ENCODE measurements at places on chromosomes 4 and X.

GRCh38 chr4:1579001-1579900, 104.9 kb downstream of the FAM53A start:
- no peak for DNase-seq

DNA sequence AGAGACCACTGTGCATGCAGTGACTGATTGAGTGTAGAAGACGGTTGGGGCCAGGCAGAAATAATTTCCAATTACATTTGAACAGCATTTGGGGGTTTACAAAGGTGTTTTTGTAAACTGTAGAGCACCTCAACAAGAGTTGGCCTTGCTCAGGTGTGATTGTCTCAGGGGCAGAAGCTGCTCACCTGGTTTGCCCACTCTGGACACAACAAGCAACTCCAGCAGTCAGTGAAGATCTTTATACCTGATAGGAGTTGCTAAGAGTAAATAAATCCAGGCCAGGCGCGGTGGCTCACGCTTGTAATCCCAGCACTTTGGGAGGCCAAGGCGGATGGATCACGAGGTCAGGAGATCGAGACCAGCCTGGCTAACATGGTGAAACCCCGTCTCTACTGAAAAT, 221.3 kb downstream of the RAB28 start:
- DNase-seq: no peak

DNA sequence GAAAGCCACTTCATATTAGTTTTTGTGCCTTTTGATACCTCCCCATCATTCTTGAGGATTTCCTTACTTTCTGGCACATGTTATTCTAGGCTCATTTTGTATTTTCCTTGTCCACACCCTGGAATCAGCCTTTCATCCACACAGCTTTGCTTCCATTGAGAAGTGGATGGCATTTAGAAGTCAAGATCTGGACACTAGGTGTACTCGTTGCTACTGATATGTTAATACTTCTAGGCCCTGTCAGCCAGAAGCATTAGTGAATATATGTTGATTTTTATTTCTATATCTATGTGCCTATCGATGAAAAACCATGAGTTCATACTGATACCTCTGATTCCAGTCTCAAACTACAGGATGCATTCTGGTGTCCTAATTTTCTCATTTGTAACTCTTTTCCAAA, 73.2 kb downstream of the ARHGAP24 start:
- no peak for DNase-seq

DNA sequence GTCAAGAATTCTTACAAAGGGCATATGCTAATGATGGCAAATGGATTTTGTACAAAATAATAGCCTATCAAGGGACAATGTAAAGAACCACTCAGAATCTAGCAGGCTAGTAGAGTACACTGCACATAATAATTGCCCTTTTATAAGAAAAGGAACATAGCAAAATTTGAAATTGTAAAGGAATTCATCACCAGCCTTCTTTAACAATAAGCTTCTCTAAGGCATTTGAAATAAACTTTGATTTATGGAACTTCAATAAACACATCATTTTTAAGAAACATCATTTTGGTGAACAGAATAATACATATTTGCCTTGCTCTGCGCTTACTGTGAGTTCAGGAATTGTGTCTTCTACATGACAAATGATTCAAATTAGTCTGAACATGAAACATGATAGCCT, 9.7 kb upstream of the ATP10D start:
- no peak for DNase-seq

DNA sequence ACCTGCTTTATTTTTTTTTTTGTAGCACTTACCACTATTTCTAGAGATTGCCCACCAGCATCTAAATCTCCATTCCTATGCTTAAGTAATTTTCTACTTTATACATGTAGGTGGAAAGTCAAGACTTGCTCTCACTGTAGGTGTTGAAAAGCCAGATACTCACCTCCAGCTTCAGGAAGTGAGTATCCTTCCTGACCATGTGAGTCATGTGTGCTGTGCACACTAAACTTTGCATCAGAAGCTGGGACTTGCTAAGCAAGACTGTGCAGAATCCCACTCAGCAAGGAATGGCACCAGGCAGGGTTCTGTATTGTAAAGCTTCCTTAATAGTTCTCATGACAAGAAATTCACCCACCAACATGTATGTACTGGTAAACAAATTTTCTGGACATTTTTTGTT, 151.8 kb downstream of the POU4F2 start:
- no peak for DNase-seq

GRCh38 chr4:140099983-140100382, 54.0 kb downstream of the MAML3 start:
- DNase-seq: no peak

- DNase-seq: no peak
These were observed 22.6 kb downstream of the SYNPO2 start for GRCh38 chr4:118911238-118911703.

DNA sequence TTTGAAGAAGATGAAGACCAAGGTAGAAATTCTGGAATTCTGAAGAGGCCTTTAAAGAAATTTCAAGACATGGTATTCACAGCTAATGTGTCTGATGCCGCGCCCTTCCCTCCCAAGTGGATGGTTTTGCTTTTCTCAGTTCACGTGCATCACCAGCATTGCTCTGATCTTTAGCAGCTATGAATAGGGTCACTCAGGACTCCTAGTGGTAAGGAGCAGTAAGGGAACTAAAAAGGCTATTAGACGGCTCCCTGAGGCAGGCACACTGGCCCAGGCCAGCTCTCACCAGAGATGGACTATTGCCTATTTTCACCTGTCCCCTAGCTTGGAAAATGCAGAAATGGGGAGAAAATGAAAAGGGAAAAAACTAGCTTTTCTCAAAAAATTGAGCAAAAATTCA, 447.5 kb upstream of the RASGEF1B start:
- no peak for DNase-seq

GRCh38 chrX:48458711-48459110, 11.3 kb downstream of the SLC38A5 start:
- DNase-seq: no peak

DNA sequence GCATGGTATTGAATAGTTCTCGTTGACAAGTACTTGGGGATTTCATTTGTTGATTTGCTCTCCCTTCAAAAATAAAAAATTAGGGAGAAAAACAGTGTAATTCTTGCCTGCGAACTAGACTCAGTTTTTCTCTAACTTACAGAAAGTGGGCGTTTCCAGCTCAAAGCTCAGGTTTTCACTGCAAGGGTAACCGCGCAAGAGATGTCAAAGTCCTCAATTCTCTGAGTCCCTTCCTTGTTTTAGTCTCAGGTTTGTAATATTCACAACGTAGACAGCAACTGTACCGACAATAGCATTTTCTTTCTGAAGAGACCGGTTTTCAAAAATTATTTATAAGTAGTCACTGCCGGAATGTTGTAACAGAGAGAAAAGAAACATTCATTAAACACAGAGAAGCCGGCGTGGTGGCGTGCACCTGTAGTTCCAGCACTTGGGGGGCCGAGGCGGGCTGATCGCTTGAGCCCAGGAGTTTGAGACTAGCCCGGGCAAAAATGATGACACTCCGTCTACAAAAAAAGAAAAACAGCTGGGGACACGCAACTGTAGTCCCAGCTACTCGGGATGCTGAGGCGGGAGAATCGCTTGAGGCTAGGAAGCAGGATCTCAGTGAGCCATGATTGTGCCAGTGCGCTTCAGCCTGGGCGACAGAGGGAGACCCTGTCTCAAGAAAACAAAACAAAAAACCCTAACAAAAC, 774 bp downstream of the ZCCHC4 start:
- no peak for DNase-seq

DNA sequence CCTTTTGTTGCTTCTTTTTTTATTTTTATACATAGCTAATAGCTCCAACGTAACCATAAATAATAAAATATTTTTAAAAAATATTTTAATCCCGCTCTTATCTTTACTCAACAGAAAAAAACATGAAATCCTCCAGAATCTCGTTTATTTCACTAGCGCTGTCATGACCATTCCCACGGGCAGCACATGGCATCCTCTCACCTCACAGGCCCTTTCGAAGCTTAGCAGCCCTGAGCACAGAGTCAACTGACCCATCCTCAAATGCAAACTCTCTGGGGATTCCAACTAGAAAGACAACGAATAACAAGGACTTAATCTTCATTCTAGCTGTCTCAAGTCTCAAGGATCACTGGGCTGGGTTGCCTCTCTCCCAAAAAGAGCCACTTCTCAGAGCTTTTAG, 285.9 kb upstream of the PPARGC1A start:
- no peak for DNase-seq

DNA sequence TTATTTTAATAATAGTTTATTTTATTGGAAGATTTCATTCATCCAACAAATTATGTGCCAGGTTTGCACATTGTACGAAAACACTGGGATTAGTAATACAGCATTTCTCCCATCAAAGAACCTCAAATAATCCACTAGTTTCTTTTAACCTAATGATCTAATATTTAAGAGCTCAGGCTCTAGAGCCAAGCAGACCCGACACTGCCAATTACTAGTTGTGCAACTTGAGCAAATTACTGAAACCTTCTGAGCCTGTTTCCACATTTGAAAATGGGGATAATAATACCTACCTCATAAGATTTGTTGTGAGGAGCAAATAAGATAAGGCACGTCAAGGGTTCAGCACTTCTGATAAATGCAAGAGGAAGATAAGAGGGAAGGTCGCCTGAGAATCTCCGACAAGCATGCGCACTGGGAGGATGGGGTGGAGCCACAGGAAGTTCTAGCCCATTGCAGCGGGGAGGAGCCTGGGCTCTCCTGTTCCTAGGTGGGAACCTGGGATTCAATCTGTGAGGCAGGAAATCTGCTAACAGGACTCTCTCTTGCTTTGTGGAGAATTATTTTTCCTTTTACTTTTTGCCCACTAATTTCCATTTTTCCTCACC, 141.5 kb upstream of the SMAD1 start:
- DNase-seq: no peak

DNA sequence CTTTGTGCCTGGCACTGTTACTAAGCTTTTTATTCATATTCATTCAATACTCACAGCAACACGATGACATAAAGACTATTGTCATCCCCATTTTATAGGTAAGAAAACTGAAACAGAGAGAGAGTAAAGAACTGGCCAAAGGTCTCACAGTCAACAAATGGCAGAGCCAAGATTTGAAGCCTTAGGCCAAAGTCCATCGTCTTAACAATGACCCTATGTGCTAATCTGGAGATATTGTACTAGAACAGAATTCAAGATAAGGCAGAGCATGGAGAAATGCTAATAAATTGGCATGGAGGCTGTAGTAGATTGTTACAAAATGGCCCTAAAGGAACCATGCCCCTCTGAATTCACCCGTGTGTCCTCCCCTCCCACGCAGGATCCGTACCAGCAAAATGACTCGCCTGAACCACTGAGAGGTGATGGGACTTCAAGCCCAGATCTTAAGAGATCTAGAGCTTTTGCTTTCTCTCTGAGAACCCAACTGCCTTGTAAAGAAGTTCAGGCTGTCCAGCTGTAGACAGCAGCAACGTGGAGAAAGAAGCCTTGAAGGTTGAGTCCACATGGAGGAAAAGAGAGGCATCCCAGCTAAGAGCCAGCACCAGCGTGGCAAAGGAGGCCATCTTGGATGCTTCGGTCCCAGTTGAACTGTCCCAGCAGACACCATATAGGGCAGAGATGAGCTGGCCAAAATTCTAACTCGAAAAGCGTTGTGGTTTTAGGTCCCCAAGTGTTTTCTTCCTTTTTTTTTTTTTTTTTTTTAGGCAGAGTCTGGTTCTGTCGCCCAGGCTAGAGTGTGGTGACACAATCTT, 52.8 kb upstream of the RBM47 start:
- no peak for DNase-seq

- no peak for DNase-seq
These were observed 624.3 kb upstream of the TENM3 start for GRCh38 chr4:181618896-181619295.

DNA sequence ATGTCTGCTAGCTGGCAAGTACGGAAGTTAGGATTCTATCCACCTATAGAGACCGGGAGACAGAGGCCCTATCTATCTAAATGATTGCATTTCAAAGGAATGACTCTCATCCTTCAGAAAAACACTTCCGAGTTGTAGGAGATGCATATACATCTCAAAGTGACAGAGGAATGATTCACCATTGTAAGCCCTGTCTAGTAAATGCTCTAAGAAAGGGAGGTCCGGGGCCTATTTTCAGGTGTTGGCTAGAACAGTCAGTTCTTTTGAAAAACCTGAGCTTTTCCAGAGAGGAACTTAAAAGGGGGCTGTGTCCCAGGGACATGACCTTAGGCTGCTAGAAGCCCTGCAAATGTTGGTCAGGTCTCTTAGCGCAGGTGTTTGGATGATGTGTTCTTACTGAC, 262.9 kb upstream of the IL1RAPL1 start:
- no peak for DNase-seq
